ENCODE measurements at places on chromosomes 4 and X. TPM values are rescaled to one million over a fixed set of nuclear protein-coding genes. Genes with fewer than 3 reads are reported as not detected.

FMR1NB gene
- not detected for total RNA-seq

DNA sequence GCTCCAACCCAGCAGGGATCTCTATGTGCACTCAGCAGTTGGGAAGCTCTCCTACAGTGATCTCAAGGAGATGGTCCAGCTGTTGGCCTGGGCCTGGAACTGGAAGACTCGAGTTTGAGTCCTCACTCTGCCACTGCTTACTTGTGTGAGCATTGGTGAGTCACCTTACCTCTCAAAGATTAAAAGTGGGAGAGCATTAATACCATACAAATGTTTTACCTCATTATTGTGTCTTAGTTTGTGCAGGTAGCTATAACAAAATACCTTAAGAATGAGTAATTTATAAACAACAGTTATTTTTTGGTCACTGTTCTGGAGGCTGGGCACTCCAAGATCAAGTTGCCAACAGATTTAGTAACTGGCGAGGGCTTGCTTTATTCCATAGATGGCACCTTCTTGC lies 21.4 kb upstream of the ZNF827 start:
- no peak for DNase-seq

GRCh38 chrX:155027509-155028066 lies 944 bp downstream of the FUNDC2 start:
- DNase-seq, result no peak

DNA sequence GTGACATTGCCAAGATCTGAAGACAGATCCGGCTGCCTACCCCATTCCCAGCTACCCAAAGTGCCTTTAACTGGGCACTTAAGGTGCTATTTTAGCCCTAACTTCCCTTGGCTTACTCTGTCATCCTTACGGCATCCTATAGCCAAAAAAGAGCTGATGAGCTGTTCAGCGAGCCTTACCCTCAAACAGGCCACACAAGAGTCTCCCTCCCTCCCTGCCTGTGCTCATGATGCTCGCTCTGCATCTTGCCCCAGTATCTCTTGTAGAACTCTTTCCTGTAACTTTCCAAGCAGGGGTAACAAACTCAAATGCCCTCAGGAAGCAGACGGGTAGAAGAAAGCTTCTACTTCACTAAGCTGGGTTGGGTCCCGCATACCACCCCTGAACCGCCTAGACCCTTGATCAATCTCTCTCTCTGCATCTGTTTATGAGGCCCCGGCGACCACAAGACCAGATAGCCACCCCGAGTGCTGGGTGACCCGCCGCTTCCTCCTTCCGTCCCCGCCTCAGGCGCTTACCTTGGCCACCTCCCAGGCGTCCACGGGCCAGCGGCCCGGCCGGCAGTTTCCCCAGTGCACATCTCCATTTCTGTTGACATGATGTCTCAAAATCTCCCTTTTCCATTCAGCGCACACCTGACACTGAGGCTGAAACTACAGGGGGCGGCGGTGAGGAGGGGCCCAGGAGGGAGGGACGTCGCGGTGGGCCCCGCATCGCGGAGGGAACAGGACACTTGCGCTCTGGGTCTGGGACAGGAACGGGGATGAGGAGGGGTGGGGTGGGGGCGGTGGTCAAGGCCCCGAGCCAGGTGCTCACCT lies 663 bp downstream of the CXorf38 start:
- DNase-seq, result no peak

RS1 gene
- total RNA-seq, result not detected
